ENCODE measurements at places on chromosomes 1 and 21.
A peak's percentile ranks its signal among the peaks of the same experiment; 100 is the strongest.

DNA sequence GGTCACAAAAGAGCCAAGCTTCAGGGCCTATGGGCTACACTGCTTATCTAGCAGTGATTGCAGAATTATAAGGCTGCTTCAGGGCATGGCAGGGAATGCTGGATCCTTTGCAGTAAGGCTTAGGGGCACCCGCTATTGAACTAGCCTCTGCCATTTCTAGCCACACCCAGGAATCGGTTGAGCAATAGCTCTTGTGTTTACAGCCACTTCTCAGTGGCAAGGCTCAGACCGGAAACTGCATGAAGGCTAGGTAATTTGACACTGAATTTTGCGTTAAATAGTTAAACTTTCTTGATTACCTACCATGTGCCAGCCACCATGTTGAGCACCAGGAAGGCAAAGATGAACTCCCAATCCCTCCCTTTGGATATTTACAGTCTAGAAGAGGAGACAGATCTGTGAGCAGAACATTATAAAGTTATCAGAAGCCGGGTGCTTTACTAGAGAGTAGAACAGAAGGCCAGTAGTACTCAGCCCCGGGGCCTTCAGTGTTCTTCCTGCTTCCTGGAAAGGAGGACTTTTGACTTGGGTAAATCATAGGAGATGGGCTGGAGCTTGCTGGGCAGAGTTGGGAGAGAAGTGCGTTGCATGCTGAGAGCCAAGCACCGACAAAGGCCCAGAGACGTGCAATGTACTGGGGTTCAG is 98.6 kb upstream of the LPGAT1 start:
- no peak for DNase-seq

DNA sequence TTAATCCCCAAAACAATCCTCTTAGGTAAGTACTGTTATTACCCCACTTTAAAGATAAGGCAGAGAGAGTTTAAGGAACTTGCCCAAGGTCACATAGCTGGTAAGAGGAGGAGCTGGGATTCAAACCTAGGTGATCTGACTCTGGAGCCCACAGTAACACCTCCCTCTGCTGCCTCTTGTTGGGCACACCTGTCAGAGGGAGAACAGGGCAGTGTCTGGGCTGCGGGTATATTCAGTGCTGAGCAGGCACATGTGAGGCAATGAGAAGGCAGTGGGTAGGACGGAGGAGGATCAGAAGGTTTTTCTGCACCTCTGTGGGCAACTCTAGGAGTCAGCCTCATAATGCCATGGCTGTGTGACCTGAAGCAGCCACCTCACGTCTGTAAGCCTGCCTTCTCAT is 1.8 kb downstream of the HPCA start:
- no peak for DNase-seq

DNA sequence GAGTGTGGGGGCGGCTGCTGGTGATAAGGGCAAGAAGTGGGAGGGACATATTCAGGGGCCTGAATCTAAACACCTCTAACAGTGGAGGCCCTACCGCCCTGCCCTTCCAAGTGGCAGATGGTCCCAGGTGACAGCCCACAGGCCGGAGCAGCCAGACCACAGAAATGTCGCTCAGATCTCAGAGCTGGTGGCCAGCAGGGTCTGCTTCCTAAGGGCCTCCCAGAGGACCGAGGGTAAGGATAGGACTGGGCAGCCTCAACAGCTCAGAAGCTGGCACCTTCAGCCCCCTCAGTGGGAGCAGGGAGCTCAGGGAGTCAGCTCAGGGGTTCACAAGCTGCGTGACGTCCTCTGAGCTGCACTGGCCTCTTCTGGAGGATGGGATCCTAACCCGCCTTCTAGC is 201.8 kb upstream of the ZC3H12A start:
- no peak for DNase-seq

GRCh38 chr21:28099001-28099705 is 893.5 kb downstream of the LTN1 start:
- no peak for DNase-seq

DNA sequence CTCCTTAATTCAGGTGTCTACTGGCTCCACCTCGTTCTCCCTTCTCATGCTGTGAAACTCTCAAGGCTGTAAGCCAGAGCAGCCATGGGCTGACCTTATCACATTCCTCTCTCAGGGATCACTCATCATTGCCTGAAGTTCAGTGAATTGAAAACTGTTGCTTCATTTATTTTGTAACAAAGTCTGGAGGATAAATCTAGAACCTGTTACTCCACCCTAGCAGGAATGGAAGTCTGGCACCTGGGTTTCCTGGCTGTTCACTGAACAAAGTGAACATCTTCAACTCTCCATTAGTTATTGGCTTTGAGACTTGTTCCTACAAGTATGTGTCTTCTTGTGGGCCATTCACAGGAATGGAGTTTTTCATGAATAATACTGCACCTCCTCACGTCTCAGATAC is 584.1 kb downstream of the PTPRU start:
- no peak for DNase-seq

GRCh38 chr1:59880735-59881134 is 45.8 kb downstream of the CYP2J2 start:
- DNase-seq, result no peak

GRCh38 chr1:108125312-108126138 is 74.6 kb downstream of the SLC25A24 start:
- peak; percentile 52 for DNase-seq

DNA sequence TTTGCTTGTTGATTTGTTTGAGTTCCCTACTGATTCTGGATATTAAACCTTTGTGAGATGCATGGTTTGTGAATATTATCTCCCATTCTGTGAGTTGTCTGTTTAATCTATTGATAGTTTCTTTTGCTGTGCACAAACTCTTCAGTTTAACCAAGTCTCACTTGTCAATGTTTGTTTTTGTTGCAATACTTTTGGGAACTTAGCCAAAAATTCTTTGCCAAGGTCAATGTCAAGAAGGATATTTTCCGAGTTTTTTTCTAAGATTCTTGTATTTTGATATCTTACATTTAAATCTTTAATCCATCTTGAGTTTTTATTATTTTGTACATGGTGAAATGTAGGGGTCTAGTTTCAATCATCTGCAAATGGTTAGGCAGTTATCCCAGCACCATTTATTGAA is 1230.7 kb upstream of the NCAM2 start:
- DNase-seq, result no peak

- peak; percentile 84 for DNase-seq
Observed at GRCh38 chr1:36650200-36651065, 167.7 kb upstream of the CSF3R start.

- no peak for DNase-seq
Observed at GRCh38 chr1:177124577-177125278, 39.8 kb downstream of the ASTN1 start.

GRCh38 chr1:24110642-24111261 is 1.2 kb downstream of the MYOM3 start:
- DNase-seq, result no peak

DNA sequence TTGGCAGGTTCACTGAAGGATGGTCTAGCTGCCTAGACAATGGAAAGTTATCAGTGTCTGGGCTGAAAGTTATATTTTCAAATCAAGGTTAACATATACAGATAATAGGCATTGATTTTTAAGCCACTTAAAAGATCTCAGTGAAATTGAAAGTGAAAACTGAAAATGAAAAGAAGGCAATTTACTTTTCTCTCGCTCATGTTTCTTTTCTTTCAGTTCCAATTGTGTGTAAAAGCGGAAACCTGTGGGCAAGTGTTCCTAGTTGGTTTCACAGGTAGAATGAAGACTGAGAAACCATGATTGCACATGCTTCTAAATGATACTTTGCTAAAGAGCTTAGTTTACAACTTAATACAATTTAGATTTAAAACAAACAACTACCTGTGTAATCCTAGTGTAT is 383.7 kb downstream of the ZP4 start:
- DNase-seq, result no peak

DNA sequence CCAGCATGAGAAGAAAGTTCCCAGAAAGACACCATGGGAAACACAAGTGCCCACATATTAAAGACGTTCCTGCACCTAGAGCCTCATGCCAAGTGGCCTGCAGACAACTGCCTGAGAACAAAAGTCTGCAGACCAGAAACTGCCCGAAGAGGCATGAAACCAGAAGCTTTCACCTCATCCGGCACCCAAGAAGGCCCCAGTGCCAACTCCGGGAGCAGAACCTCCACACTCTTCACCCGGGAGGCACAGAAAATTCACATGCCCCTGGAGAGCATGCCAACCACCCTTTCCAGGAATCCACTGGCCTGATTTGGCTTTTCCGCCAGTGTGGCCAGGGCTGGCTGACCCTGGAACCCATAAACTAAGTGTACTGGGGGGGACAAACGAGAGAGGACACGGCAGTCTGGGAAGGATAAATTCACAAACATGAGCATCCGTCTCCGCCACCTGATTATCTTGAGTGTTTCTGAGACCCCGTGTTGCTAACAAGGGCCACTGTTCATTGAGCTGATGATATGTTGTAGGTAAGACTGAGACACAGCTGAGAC is 6.8 kb downstream of the TFF2 start:
- no peak for DNase-seq

DNA sequence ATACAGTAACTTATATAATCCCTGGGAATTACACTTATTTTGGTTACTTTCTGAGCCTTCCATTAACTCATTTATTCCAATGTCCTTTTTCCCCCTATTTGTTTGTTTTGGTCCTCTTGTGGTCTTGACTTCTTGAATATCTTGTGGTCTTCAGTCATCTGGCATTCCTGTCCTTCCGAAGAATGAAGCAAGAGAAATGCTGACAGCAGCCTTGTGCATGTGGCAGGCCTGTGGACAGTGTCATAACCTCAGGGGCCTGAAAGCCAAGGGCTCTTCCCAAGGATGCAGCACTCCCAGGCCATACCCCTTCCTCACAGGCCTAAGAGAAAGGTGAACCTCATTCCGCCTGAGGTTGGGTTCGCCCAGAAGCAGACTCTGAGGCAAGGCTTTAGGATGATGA is 470.2 kb downstream of the DISC1 start:
- no peak for DNase-seq

DNA sequence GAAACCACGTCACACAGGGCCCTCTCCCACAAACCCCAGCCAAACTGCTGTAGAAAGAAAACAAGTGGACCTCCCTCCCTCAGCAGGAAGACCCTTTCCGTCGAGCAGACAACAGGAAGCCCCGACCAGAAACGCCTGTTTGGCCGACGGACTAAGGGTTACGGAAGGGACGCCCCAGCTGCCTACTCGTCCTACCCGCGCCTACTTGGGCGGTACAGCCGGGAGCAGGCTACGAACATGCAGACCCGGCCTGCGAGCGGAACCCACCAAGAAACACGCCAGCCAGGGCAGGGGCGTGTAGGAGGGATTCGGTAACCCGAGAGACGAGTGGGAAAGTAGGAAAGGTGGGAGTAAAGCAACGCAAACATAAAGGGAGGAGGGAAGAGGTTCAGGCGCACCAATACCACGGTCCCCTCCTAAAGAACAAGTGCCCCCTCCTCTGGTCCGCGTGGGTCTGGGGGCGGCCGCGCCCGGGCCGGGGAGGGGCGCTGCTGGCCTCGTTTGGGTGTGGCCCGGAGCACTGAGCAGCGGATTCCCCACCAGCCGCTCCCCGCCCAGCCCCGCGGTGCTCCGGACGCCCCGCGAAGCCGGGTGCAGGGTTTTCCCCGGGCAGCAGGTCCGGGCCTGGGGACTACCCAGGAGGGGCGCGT is 450 bp downstream of the S100A10 start:
- DNase-seq, result peak; percentile 31

- DNase-seq, result peak; percentile 57
Observed at GRCh38 chr1:196317535-196318522, 290.4 kb downstream of the KCNT2 start.

DNA sequence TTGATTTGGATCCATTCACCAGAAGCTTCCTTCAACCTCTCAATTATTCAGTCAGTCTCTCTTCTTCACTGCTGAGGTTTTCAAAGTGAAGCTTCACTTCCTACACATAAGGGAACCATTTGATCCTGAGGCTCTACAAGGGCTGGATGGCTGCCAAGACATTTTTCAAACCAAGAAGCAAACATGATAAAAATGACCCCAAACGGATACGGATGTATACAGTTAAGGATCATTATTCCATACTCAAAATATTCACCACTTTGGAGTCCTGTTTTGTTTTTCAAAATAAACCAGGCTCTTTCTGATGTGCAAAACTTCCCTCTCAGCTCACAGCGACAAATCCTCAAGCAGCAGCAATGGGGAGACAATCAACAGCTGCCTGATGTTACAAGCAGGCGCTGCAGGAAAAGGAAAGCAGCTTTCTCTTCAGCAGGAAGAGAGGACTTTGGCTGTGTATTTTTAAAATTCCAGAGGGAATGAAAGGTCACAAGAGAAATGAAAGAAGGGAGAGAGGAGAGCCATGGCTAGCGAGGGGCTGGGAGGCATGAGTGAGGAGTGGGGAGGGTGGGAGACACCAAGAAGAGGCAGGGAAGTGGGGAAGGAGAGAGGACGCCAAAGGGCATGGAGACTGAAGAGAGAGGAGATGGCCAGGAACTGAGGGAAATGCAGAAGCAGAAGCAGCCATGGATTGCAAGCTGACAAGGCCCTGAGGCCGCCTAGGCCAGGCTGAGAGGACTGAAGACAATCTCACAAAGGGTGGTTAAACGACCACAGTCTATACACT is 145.4 kb downstream of the SLC45A1 start:
- DNase-seq, result no peak

DNA sequence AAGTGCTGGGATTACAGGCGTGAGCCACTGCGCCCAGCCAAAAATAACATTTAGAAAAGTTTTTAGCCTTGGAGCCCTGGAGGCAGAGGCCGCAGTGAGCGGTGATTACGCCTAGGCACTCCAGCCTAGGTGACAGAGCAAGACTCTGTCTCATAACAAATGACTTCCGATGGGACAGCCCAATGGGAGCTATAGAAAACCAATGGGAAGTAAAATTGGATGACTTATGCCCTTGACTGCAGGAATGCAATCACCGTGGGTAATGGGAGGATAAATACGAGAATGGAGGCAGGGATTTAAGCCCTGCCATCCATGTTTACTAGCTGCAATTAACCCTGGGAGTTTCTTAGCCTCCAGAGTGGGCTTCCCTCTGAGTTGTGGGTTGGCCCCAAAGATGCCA is 37.0 kb upstream of the CNN3 start:
- no peak for DNase-seq

- no peak for DNase-seq
Observed at GRCh38 chr1:178220094-178220493, 126.2 kb downstream of the RASAL2 start.

Measured in trophoblast cell (in vitro differentiated cells and primary cell).